Stimulated activated CD8-positive, alpha-beta memory T cell treated with anti-CD3 and anti-CD28 coated beads, Interleukin-4, amount 100 ng/mL, for 1 hour (primary cell): ENCODE measurements at places on chromosomes 6 and 20.
A peak's percentile ranks its signal among the peaks of the same experiment; 100 is the strongest.

- no peak for DNase-seq
These were observed 312.8 kb downstream of the RFPL4B start for GRCh38 chr6:112659912-112660311.

GRCh38 chr6:123380257-123380656 lies 256.5 kb downstream of the TRDN start:
- no peak for DNase-seq

GRCh38 chr6:33118525-33119123 lies 42.8 kb downstream of the HLA-DPB1 start:
- DNase-seq, result no peak

DNA sequence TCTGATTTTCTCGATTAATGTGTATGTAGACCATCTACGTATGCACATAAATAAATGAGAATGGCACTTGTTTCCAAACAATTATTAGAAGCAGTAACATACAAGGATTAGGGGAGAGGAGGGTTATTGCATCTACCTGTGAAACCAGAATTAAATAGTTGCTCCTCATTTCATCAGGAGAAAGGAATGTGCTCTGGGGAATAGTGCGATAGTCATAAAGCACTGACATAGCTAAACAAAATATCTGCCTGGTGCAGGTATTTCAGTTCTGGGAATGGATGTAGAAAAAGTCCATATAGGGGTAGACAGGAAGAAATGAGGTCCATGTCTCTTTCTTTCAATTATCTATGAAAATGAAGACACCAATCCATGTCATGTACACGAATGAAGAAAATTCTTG lies 1.6 kb upstream of the ID4 start:
- no peak for DNase-seq

- DNase-seq, result no peak
These were observed 15.9 kb downstream of the GLO1 start for GRCh38 chr6:38687043-38687353.

- no peak for DNase-seq
These were observed 8.5 kb upstream of the PBOV1 start for GRCh38 chr6:138226700-138227315.

GRCh38 chr20:32482143-32482441 lies 103.0 kb downstream of the NOL4L start:
- DNase-seq, result no peak

DNA sequence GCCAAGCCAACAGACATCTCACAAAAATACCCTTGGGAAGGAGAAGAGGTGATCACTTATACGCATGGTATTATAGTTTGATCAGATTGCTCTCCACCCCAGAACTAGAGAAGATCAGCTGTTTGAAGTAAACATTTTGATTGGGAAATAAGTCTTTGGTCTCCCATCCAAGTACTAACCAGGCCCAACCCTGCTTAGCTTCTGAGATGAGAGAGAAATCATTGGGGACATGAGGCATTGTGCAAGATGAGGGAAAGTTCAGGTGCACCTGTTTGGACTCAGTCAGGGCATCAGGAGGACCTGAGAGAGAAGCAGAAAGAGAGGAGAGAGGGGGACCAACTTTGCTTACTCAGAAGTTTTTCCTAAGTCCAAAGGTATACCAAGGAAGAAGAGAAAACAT lies 11.4 kb downstream of the RIPK1 start:
- no peak for DNase-seq

- no peak for DNase-seq
These were observed 7.6 kb downstream of the RRAGD start for GRCh38 chr6:89404512-89404911.

DNA sequence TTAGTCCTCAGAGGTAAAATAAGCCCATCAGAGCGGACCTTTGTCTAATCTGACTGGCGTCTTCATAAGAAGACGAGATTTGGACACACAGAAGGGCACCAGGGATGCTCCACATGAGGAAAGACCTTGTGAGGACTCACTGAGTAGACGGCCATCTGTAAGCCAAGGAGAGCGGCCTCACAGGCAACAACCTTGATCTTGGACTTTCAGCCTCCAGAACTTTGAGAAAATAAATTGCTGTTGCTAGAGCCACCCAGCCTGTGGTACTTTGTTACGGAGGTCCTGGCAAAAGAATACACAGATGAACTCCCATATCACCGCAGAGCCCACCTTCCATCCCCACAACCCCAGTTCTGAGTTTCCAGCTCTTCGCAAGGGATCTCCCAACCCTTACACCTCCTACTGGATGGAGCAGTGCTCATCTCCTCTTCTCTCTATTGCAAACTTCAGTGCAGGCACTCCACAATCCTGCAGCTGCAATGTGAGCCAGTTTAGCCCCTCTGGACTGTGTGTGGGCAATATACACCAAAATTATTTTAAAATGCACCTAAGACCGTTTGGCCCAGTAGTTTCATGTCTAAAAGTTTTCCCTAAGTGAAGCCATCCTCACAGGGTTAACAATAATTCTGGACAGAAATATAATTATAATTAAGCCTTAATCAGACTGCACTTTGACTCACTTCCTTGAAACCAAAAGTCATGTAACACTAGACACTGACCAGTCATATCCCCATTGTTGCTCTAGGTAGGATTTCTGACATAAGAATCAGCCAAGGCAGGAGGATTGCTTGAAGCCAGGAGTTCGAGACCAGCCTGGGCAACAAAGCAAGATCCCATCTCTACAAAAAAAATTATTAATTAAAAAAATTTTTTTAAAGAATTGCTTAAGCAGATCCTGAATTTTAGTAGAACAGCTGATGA lies 8.8 kb upstream of the TRIM31 start:
- no peak for DNase-seq

GRCh38 chr6:116545651-116546050 lies at the start of gene TRAPPC3L:
Gene TRAPPC3L, minus strand, starts transcription at chr6:116545684. Its CDS starts 170 bp downstream, at chr6:116545514.
- DNase-seq, result no peak

DNA sequence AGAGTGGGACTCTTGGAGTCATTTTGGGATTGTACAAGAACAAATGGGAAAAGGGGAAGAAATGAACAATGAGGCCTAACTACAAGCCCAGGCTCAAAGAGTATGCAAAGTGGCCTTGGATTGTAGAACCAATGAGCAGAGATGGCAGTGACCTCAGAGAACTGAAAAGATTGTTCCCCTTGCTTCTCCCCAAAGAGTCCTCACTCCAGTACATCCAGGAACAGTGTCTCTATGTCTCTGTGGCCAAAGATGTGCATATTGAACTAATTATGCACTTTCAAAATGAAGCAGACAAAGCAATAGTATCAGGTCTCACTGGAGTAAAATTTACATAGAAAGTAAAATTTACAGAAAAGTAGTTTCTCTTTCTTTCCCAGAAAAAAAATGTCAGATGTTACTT lies 81.0 kb downstream of the SMLR1 start:
- DNase-seq, result no peak

- DNase-seq, result no peak
These were observed 2.8 kb downstream of the CLIC5 start for GRCh38 chr6:46012834-46013233.

DNA sequence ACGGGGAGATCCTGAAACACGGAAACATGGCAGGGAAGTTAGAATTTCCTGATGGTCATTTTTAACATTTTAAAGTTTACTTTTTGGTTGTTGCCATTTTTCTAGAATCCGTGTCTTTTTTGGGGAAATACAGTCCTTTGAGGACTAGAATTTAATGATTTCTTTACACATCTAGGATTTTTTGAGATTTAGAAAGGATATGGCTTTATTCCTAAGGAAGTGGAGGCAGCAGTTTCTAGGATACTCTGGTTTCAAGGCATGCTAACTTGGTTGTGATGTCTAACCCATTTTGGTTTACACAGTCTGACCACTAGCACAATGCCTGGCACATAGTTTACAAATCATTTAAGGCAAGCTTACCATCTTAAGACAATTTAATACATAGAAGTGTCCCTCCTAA lies 1.1 kb upstream of the ZBTB2 start:
- no peak for DNase-seq

DNA sequence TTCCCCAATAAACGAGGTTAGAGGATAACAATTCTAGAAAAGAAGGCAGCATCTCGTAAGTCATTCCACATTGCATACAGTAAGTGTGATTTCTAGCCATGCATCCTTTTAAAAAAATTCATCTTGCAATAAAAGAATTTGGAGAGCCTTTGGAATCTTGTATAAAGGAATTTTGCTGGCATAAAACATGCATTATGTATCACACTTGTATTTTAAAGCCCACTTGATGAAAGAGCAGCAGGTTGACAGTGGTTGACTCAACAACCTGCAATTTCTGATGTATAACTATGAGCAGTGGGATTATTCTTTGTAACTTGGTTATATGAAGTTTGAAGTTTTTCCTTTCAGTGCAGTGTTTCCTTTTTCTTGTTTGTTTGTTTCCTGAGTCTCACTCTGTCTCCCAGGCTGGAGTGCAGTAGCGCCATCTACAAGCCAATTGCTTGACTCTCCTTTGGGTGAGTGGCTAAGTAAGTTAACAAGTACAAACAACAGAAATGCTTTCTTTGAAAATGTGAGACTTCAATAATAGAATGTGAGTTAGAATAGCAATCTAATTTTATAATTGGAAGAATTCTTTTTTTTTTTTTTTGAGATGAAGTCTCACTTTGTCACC lies 39.9 kb downstream of the JARID2 start:
- DNase-seq, result no peak

GRCh38 chr6:63527658-63528514 lies 44.4 kb upstream of the LOC128125822 start:
- DNase-seq, result no peak

DNA sequence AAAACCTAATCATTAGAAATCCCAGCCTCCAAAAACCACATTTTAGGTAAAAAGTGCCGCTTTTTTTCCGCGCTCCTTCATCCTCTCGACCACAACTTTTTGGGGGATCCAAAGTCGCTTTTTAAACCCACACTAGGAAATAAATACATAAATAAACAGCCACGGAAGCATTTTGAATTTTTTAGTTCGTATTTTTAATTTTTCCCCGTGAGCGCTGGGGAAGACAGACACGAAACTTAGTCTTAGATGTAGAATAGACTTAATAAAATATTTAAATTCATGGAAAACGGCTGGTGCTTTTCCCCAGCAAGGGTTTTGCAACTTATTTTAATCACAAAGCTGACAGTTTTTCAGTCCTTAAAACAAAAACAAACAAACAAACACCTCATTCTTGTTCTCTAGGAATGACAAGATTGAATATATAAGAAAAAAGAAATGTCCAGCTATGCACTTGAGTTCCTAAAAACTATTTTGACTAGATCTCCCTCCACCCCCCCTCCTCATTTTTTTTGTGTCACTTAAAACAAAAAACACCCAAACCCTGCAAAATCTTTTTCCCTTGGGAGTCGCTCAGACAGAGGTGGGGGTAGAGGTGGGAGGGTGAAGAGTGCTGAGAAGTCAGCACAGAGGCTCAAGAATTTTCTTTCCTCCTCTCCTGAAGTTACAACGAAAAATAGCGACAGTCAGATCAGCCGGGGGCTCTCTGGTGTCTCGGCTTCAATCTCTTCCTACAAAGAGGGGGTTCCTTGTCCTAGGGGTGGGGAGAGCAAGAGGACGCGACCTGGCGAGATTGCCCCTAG lies 43.4 kb upstream of the SUPT3H start:
- DNase-seq, result no peak

DNA sequence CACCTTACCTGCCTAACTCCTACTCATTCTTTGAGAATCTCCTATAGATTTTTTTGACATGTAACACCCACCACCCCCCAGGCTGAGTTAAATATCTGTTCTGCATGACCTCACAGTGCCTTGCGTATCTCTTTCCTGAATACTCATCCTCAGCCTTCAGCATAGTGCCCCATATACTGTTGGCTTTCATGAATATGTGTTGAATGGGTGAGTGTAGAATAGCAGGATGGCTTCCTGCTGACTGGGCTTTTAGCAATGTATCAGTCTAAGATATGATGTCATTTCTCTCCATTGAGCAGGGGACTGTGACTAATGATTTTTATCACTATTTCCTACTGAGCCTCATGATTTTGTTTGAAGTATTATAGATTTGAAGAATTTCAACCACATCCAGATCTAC lies 361.6 kb upstream of the MARCKS start:
- DNase-seq, result no peak

GRCh38 chr6:116287689-116288282 lies 8.1 kb upstream of the TSPYL1 start:
- no peak for DNase-seq

DNA sequence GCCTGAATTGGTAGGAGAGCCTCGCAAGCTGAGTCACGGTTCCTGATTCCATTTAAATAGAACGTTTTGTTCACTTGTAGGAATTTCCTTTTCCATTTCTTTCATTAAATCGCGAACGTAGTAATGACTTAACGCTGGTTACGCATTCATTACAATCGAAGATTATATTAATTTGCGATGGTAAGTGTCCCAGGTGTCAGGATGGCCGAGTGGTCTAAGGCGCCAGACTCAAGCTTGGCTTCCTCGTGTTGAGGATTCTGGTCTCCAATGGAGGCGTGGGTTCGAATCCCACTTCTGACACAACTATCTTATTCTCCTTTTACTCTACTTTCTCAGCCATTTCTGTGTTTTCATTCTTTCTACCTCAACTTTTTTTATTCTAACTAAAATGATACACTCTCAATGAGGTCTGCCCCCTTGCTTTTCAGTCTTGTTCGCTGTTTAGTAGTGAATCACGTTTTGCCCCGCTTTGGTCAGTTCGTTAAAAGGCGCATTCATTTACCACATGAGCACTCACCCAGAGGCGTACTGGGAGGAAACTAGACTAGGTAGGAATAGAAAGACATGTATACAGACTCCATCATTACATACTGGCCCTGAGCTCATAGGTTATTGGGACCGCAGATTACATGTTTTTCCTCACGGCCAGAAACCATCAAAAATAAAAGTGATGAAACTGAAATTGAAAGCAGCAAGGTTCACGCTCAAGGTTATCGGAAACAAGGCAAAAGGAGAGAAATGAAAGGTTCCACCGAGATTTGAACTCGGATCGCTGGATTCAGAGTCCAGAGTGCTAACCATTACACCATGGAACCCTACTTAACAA lies 17.3 kb upstream of the TRIM27 start:
- peak; percentile 40 for DNase-seq

- no peak for DNase-seq
These were observed 254.3 kb downstream of the LMBRD1 start for GRCh38 chr6:69542494-69542893.

DNA sequence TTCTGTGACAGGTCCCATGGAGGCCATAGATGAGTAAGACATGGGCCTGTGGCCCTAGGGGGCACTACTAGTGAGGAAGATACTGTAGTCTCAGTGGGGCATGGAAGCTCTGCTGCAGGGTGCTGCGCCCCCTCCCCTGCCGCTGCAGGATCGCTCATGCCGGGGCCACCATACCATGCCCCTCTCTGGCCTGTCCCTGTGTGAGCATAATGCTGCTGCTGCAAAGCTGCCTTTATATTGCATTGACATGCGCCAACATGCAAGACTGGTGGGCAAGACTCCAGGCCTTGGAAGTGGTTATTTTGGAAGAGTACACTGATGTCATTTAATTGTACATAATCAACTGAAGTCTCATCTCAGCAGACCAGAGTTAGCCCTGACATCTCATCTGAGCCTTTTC lies 60.0 kb downstream of the TOX2 start:
- no peak for DNase-seq

- DNase-seq, result no peak
These were observed 158.7 kb upstream of the JARID2 start for GRCh38 chr6:15087186-15087589.

DNA sequence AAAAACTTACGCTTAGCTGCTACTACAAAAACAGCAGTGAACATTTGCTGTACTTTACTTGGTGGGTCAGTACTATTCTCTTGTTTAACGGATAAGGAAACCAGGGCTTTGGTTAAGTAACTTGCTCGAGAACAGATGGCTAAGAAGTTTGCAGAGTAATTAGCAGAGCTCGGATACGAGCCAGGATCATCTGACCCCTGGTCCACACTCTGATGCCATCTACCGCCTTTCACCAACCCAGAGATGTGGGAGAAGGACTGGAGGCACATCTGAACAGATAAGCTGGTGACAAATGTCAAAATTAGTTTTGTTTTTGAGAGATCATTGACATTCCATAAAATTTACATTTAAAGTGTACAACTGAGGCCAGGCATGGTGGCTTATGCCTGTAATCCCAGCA lies 18.9 kb upstream of the RPL7L1 start:
- no peak for DNase-seq
